Stimulated activated CD4-positive, alpha-beta T cell treated with anti-CD3 and anti-CD28 coated beads, Interleukin-4, amount 100 ng/mL, for 24 hours (primary cell): ENCODE measurements at places on chromosomes 12 and 14.

GRCh38 chr14:97217111-97217885 is 420.1 kb downstream of the VRK1 start:
- DNase-seq, result no peak

DNA sequence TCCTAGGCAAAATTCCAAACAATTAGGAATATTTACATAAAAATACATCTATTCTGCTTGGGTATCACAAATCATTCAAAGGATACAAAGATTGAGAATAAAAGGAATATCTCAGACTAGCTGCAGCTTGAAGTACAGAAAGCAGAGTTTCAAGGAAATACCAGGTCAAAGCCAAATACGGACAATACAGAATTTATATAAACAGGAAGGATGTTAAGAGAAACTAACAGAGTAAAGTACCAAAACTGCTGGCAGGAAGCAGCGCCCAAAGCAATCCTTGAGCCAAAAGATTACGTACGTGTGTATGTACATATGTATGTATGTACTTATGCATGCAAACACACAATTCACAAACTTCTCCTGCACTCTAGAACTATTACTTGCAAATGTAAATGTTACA is 86.6 kb downstream of the PPP1R12A start:
- DNase-seq, result no peak

GRCh38 chr14:81315341-81315740 is 84.8 kb downstream of the STON2 start:
- DNase-seq, result no peak

- no peak for DNase-seq
Observed at GRCh38 chr12:107415071-107415470, 270.5 kb upstream of the PWP1 start.

DNA sequence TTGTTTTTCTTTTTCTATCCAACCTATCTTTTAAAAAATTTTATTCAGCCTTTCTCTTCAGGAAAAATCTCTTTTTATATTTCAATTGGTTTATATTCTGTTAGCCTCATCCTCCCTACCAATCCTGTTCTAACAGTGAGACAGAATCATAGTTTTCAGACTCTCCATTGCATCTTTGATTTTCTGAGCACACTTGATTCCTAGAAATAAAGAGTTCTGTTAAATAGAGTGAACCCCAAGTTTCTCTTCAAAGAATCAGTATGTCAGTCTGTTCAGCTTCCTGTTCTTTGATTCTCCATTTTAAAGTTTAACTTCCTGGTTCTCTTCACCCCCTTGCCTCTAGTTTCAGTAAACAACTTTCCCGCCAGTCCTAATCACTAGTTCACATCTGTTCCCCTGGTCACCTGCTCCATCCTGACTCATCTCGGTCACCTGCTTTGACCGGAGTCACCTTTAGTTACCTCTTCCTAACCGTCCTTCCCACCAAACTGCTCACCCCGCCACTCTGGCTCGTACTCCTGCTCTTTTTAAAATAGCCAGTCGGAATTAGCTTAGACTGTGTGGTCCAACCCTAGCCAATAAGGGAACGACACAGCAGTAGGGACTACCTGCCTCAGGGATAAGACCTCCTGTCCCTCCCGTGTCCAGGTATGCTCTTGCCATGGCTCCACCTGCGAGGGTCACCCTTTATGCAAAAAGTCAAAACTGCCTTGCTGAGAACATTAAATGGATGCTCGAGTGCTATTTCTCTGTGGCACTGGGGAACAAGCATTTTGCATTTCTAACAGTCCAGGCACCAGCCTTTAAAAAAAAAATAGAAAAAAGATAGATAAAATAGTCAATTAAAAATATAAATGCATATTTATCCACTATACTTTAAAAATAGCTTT is 48.4 kb downstream of the DDX51 start:
- no peak for DNase-seq

DNA sequence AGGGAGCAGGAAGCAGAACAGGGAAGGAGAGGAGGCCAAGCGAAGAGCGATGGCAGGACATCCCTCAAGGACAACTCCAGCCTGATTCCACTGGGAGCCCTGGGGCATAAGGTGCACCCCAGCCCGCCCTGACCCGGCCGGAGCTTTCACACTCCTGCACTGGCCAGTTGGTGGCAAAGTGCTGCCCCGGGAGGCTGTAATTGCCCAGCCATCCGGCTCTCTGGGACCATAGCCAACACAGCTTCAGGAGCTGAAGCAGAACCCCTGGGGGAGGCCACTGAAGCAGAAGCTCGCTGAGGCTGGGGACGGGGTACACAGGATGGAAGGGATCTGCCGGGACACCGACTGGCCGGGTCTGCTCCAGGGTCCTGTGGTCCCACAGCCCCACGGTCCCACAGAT is 41.9 kb upstream of the BEGAIN start:
- DNase-seq, result no peak

DNA sequence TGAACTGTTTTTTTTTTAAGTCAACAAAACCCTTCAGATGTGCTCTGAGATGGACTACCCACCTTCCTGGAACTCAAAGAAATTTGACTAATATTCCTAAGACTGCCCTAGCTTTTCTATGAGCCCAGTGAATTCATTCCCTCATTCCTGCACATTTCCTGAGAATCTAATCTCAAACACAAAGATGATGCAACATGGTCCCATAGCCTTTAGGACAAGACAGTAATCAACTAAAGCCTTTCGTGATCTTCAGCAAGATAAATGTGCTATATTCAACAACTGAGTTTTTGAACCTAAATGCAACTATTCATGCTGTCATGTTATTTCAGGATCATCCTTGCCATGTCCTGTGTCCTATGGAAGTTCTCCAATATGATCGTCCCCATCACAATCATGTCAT is 5.0 kb downstream of the SETD3 start:
- DNase-seq, result no peak

GRCh38 chr14:37197421-37198272 is at the start of gene MIPOL1:
TSS of gene MIPOL1 (plus strand) at chr14:37197937. CDS start at chr14:37247889, 49,952 bp downstream.
- DNase-seq, result no peak

DNA sequence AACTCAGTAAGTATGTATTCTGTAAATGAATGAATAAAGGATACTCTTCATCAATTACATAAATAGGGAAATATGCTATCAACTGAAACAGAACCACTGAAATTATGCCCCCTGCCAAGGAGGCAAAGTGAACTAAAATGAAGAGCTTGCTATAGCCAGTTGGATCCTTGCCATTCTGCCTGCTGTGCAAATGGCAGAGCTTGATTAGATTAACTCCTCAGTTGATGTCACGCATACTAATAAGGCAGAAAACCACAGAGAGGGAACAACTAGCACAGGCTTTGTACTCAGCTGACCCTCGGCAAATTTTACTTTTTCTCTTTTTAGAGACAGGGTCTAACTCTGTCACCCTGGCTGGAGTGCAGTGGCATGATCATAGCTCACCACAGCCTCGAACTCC is 36.7 kb upstream of the FERMT2 start:
- no peak for DNase-seq

DNA sequence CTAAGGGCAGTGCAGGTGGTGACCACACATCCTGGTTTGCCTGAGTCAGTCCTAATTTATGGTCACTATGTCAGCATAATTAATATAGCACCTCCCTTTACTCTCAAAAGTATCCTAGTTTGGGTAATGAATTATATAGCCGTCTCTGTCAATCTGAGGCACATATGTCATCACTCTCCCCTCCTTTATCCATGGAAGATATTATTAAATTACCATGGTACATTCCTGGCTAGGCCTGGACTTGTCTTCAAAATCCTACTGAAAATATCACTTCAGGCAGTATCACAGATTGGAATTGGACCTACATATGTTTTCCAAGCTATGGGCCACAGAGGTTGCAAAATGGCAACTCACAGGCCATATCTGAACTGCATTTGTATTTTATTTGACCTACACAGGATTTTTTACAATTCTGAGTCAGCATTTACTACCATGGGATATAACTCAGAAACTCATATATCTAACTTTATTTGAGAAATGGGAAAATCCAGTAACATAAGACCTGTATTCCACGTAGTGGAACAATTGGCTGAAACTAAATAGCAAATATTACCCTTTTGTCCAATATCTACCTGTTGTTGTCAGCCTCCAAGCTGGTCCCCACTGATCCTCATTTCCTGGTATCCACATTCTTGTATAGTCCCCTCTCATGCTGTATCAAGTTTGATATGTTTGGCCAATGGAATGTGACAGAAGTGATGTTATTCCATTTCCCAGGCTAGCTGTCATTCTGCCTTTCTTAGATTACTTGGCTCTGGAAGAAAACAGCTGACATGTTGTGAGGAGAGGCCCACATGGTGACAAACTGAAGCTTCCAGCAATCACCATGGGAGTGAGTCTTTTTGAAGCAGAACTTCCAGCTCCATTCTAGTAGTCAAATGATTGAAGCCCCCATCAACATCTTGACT is 102.5 kb upstream of the MDM1 start:
- DNase-seq, result no peak

DNA sequence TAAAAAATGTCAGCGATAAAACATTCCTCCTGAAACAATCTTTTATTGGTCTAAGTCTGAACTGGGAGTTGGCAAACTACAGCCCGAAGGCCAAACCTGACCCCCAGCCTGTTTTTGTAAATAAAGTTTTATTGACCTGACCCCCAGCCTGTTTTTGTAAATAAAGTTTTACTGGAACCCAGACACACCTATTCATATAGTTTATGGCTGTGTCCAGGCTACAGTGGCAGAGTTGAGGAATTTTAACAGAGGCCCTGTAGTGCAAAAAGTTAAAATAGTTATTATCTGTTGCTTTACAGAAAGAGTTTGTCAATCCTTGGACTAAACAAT is 12.1 kb upstream of the SCARB1 start:
- DNase-seq, result no peak

- no peak for DNase-seq
Observed at GRCh38 chr12:55865327-55865726, 22.6 kb upstream of the MMP19 start.

GRCh38 chr14:38915125-38915524 is 187.9 kb downstream of the SEC23A start:
- DNase-seq, result no peak

DNA sequence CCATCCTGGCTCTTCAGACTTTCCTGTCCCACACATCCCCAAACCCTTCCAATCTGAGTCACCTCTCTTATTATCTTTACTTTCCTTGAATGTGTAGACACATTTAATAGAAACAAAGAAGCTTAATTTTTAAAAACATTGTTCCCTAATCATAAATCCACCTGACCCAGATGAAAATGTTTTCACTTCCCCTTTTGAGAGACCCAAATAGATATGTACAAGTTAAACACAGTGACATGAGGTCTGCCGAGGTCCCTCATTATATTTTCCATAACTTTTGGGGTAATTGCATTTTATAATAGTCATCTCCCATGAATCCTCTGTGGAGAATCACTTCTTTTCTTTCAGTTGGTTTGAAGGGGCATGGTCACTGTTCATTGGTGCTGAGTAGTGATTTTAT is 191.1 kb downstream of the GRIN2B start:
- no peak for DNase-seq

DNA sequence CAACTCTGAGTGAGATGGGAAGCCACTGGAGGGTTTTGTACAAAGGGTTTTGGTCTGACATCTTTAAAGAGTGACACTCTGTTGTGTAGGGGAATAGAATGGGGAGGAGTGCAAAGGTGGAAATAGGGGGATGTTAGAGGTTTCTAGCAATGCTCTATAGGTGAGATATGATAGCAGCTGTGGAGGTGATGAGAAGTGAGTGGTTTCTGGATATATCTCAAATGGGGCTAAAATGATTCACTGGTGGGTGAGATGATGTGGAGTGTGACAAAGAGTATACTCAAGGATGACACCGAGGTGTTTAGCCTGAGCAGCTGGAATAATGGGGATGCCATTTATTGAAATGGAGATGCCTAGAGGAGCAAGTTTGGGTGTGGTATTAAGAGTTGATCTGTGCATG is 426.4 kb downstream of the PCNX1 start:
- no peak for DNase-seq

GRCh38 chr14:87491816-87492215 is 501.2 kb downstream of the GALC start:
- no peak for DNase-seq

GRCh38 chr14:85883966-85884365 is 354.0 kb downstream of the FLRT2 start:
- no peak for DNase-seq

GRCh38 chr14:100540141-100540925 is 46.9 kb downstream of the BEGAIN start:
- no peak for DNase-seq

GRCh38 chr12:120759591-120760348 is 34.1 kb downstream of the ACADS start:
- DNase-seq, result no peak

DNA sequence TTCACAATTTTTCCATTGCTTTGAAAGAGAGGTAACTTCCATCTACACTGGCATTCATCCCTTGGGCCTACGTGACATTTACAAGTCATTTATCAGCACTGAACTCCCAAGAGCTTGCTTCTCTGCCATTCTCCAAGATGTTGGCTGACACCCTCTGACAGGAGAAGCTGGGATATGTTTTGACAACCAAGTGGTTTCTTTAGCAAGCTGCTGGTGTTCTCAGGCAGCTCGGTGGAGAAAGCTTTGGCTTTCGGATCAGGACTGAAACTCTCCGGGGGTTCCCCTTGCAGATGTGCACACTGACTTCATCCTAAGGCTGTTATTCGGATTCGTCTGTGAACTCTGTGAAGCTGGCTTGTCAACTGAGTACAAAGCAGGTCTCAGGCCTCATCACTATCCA is 15.7 kb downstream of the KCNA5 start:
- DNase-seq, result no peak
